Fibroblast of the aortic adventitia (primary cell): ENCODE measurements at places on chromosomes 13 and 19. TPM values are rescaled to one million over a fixed set of nuclear protein-coding genes. Genes with fewer than 3 reads are reported as not detected.

GRCh38 chr19:1513499-1514294 lies 878 bp upstream of the ADAMTSL5 start:
- DNase-seq: peak; percentile 52

DNA sequence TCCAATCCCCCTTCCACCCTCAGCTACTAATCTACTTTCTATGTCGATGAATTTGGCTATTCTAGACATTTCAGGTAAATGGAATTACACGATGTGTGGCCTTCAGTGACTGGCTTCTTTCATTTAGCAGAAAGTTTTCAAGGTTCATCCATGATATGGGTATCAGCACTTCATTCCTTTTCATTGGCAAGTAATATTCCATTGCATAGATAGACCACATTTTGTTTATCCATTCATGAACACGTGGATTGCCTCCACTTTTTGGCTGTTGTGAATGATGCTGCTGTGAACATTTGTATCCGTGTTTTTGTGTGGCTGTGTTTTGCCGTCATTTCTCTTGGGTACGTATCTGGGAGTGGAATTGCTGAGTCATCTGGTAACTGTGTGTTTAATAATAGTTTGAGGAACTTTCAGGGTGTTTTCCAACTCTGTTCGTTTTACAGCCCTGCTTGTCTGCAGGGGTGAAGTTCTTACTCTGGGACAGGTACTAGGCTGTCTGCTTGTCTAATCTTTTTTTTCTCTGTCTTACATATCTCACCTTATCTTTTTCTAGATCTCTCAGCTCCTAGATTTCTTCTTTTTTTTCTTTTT lies 32.5 kb downstream of the MARK4 start:
- no peak for DNase-seq

DNA sequence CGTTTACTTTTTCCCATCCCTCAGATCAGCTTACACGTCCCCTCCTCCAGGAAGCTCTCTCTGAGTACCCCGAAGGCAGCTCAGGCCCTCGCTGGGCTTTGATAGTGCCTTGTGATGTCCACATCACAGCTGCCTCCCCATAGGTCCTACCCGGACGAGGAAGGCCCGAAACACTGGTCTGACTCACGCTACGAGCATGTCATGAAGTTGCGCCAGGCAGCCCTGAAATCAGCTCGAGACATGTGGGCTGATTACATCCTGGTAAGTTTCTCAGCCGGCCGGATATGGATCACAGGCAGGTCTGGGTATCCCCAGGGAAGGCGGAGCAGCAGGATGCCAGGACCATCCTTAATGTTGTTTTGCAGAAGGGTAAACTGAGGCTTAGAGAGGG lies 4.8 kb downstream of the COLGALT1 start:
- peak; percentile 94 for DNase-seq

Gene GPC5
- total RNA-seq: 0.18 TPM in 1 of 2 replicates, not detected in the other
